ENCODE measurements at places on chromosomes 13 and 19.
A peak's percentile ranks its signal among the peaks of the same experiment; 100 is the strongest.

DNA sequence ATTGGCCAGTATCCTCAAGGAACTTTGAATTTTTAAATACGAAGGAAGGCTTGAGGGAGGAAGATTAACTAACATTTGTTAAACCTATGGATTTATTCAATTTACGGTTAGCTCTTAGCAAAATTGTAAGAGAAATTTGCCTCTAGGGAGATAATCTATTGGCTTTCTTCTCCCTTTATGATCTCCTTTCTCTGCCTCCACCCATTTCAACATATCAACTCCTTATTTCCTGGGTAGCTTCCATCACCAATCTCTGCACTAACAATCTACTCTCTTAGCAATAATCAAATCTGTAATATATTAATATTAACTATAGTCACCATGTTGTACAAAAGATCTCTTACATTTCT lies 233.9 kb upstream of the CSNK1A1L start:
- DNase-seq: no peak

DNA sequence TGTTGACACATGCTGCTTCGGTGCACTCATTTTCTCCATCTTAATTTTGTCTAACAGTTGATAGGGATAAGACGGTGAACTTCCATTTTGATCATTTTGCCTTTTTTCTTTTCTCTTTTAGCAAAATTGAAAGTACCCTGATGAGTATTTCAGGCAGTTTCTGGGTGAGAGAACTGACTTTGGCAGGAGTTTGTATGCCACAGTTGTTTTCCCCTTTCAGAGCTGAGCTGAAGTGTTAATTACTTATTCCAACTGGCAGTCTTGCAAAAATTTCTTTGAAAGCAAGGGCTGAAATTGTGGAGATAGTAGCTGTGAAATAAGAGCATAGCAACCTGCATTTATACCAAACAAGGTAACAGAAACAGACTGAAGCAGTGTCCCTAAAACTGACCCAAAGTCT lies 180.2 kb downstream of the SLITRK5 start:
- DNase-seq: no peak

DNA sequence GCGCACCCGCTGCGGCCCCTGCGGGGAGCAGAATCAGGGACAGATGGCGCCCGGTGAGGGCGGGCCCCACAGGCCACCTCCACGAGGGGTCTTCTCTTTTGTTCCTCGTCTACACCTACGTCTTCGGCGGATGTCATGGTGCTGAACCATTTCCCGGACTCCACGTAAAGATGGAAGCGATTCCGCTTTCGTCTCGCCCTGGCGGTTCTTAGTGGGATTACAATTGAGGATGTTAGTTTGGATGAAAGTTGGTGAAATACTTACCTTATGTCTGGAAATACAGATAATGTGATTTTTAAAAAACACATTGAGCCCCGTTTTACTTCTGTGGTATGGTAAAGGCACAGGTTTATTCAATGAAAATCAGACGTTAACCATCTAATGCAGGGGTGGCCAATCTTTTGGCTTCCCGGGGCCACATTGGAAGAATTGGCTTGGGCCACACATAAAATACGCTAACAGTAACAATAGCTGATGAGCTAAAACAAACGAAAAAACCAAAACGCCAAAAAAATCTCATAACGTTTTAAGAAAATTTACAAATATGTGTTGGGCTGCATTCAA lies 1.4 kb upstream of the ZMYM5 start:
- DNase-seq: peak; percentile 59

DNA sequence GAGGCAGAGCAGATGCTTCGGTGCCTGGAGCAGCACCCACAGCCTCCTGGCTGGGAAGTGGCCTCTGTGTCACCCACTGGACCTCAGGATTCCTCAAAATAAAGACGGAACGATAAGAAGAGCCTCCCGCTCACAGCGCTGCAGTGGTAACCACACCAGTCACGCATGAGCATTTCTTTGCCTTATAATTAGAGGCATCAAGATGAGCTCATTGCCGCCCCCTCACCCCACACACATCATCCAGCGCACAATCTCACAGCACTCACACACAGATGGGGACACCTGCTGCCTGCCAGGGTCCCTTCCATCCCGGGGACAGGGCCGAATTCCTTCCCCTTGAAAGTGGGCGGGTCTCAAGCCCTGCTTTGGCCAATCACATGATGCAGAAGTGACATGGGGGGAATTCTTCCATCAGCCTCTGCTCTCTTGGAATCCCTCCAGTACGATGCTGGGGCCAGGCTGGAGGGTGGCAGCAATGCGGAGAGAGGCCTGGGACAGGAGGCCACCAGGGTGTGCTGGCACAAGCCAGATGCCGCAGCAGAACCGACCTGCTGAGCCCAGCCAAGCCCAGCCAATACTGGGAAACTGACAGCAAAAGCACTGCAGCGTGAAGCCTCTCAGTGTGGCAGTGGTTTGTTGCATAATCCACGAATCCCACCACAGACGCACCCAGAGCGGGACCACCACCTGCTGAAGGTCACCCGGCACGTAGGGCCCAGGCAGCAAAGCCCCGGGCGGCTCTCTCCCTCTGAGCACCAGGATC lies 16.0 kb downstream of the PIP5K1C start:
- no peak for DNase-seq

- DNase-seq: no peak
Observed at GRCh38 chr19:16384688-16385087, 60.1 kb downstream of the KLF2 start.

DNA sequence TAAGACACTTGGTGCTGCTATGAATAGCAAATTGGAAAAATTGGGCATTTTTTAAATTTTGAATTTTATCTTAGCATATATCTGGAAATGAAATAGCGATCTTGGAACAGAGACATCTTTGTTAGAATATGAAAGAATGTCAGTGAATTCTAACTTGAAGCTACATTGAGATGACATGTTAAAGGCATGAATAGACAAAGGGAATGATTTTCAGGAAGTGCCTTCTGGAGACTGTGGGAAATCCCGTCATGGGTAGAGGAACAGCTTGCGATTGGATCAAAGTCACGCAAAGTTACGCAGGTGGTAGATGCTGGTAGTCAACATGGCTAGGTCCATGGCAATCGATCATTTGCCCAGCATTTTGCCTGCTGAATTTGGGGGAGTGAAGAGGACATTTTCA lies 43.5 kb downstream of the LRCH1 start:
- DNase-seq: no peak

DNA sequence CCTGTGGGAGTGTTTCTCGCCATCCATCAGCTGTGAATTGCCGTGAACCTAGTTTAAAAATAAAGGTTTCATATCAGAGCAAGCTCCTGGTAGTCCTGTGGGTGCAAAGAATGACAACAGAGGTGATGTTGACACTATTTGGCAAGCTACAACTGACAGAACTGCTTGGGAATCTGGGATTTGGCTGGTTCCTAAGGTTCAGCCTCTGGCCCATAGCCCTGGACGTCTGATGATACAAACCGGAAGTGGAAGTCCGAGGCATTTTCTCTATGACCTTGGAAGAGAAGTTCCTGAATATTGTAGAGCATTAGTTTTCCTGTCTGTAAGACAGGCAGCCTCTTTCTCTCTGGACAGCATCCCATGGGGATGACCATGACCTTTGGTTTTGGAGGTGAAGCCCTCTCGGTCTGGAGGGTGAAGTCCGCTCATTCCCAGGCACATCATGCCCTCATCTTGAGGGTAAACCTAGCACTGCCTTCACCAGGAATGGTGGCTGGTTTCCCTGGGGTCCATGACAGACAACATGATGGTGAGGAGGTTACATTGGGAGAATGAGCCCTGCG lies 29.1 kb downstream of the GATAD2A start:
- no peak for DNase-seq

GRCh38 chr19:48113190-48113917 lies 2.7 kb upstream of the PLA2G4C start:
- DNase-seq: no peak

- no peak for DNase-seq
Observed at GRCh38 chr13:105956921-105957320, 578.5 kb downstream of the EFNB2 start.

DNA sequence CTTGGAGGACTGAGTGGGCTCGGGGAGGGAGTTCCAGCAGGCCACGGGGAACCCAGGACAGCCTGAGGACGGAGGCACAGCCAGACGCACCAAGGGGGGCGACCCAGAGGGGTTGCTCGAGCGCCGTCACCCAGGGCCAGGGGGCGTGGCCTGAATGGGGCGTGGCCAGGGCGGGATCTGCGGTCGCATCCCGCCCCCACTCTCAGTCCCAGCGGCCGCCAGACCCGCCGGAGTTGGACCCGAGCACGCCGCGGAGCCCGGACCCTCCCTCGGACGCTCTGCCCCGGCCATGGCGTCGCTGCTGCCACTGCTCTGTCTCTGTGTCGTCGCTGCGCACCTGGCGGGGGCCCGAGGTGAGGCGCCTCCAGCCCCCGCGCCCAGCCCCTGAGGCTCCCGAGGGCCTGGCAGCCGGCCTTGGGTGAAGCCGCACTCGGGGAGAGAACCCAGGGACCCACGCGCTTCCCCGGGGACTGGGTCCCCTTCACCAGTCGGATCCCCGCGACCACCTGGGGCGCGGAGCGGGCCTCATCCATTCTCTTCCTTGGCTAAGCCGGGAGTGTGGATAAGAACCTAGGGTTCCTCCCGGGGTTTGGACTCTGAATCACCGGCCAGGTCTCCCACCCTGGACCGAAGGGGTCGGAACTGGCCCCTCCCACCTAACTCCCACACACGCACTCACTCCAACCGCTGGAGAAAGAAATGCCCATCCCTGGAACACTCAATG lies at the start of gene CILP2:
Gene CILP2, plus strand, starts transcription at position 205 of the 724 bp plus-strand sequence. Its CDS starts 85 bp downstream, at position 290.
- DNase-seq: no peak

GRCh38 chr13:46146898-46147297 lies 35.1 kb downstream of the LCP1 start:
- DNase-seq: peak; percentile 40
